SIG-M5 (cell line): ENCODE measurements at places on chromosomes 11 and 22.

GRCh38 chr22:31068970-31069369 is 12.1 kb upstream of the SMTN start:
- DNase-seq = no peak

DNA sequence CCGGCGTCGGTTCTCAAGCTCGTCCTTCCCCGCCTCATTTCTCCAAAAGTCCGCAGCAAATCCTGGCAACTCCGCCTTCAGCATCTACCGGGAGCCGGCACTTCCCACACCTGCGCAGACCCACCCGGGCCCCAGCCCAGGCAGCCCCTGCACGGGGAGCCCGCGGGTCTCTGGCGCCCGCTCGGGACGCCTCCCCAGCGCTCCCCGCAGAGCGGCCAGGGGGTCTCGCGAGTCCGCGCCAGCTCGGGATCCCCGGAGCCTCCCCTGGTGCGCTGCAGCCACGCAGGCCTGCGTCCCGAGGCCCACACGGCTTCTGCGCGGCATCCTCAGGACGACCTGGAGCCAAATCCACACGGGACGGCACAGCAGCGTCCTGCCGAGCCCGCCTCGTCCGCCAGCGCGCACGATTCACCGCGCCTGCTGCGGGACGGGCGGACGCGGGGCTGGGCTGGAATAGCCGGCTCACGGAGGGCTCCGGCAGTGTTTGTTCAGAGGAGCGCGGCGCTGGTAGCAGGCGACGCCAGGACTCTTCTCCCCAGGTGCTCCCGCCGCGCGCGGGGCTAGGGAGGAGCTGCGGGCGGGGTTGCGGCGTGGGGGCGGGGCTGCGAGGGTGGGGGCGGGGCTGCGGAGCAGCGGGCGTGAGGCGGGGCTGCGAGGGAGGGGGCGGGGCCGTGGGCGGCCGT is 816 bp upstream of the PHRF1 start:
- no peak for DNase-seq

DNA sequence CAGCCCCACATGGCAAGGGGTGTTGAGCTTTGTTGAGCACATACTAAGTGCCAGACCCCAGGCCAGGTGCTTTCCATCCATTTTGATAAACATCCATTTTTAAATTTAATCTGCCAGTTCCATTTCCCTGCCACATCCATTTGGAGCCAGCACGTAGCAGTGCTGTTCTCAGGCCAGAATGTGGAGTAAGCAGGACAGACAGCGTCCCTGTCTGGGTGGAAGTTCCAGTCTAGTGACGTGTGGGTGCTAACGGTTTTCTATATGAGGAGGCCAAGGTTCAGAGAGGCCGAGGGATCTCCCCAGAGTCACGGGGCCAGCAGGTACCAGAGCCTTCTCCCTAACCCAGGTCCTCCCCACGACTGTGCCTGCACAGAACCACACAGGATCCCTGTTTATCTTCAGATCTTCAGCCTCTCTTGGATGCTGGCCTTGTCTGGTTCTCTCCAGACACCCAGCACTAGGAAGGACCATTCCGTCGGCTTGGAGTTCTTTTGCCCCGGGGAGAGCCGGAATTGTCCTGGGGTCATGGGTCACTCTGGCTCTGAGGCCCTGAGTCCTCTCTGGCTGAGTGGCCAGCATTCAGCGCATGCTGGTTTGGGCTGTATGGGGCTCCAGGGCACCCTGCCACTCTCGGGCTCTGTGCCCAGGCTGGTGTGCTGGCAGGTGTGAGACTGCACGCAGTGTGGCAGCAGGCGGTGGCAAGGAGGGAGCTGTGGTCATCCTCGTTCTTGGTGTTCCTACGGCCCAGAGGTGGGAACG is 63.6 kb upstream of the PPARA start:
- DNase-seq = no peak

- no peak for DNase-seq
Observed at GRCh38 chr11:82303671-82304070, 430.0 kb downstream of the FAM181B start.

- no peak for DNase-seq
Observed at GRCh38 chr22:24474221-24474620, 20.9 kb upstream of the UPB1 start.

GRCh38 chr22:30650508-30651116 is 15.0 kb downstream of the SLC35E4 start:
- no peak for DNase-seq

GRCh38 chr22:44206696-44207095 is 26.0 kb downstream of the PARVG start:
- DNase-seq = no peak

GRCh38 chr22:47768027-47768426 is 1005.6 kb downstream of the TBC1D22A start:
- no peak for DNase-seq

DNA sequence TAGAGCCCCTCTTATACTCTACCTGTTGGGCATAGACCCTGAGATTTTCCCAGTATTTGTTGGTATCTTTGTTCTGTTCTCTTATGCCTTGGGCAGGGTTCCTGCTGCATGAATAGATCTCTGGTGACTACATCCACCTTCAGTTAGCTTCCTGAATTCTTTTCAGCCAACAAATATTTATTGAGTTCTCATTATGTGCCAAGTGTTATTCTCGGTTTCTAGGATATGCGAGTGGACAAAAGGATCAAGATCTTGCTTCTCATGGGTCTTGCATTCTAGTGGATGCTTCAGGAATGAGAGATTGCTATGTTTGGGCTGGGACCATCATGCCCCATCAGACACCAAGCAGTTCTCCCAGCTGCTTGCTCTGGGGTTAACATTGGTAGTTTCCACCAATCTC is 340.0 kb downstream of the METTL15 start:
- no peak for DNase-seq

DNA sequence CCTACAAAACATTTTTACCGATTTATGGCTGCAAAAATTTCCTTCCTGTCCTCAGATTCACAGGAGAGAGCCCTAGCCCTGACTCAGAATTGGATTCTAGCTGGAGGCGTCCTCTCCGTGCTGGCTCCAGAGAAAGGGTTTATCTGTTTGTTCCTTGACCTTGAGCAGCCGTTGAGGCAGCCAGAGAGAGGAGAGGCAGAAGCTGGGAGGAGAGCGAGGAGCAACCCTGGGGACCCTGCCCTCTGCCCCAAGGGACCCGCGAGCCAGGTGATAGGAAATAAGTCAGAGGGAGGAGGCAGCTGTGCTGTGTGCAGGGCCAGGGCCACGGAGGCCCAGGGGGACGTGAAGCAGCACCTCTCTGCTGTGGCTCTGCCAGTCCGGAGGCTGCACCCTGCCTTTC is 75.6 kb downstream of the IGLL1 start:
- no peak for DNase-seq

DNA sequence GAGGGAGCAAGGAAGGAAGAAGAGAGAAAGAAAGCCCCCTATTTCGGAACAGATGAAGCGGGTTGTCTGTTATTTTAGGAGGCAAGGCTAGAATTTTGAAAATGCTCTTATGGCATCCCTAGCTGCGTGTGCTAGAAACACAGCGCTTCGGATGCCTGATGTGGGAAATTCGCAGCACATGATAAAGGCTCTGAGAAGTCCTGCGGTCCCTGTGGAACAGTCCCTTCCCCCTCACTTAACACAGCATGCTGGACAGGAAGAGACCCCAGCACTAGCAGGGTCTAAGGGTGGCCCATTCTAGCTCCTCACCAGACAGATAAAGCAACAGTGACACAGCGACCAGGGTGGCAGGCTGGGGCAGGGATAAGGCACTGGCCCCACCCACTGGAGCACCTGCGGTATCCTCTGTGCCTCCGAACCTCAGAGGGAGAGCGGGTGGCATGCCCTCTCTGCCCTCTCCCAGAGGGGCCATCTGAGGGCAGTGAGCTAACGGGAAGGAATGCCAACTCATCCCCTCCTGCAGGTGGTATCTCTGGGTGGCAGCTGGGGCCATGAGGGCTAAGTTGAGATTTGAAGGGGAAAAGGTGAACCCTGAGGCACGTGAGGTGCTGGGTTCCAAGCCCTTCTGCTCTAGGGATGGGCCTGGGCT is 75.7 kb downstream of the SCUBE1 start:
- no peak for DNase-seq

- no peak for DNase-seq
Observed at GRCh38 chr11:10670099-10670498, 23.5 kb downstream of the IRAG1 start.
